ENCODE measurements at places on chromosomes 7 and 10.

DNA sequence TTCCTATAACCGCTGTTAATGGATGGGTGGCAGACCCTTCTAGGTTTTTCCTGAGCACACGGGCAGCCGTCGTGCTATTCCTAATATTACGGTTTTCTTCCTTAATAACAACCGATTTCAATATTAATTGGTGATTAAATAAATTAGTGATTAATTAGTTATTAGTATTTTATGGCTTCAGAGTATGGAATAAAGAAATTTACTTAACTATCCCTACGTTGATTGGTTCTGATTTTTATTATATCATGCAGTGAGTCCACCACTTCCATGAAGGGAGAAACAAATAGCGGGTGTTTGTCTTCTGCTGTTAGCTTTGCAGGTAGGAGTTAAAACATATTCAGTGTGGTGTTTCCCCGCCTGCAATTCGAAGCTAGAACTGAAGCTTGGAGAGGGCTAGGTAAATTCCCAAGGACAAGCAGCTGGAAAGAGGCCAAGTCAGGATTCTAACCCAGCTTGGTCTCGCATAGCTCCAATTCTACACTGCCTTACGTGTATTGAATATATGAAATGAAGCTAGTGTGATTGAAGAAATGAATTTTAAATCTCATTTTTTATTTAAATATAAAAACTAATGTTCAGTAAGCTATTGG, 928 bp upstream of the CSTF2T start:
- no peak for DNase-seq

DNA sequence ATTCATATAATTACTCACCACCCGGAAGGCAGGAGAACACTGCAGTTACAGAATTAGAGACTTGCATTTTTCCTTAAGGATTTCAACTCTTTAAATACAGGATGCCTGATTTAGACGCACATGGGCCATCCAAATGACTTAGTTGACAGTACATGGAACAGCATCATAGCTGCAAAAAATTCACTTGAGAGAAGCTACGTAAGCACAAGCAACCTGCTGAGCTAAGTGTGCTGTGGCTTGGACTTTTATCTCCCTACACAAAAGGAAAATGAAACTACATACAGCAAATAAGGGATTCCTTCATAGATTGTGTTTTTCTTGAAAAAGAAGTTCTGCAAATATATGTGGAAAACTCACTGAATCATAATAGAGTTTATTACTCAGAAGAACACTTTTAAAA, 152.6 kb downstream of the POU6F2 start:
- no peak for DNase-seq

- DNase-seq, result no peak
Observed at GRCh38 chr7:48635796-48636195, 288.6 kb upstream of the CDC14C start.

DNA sequence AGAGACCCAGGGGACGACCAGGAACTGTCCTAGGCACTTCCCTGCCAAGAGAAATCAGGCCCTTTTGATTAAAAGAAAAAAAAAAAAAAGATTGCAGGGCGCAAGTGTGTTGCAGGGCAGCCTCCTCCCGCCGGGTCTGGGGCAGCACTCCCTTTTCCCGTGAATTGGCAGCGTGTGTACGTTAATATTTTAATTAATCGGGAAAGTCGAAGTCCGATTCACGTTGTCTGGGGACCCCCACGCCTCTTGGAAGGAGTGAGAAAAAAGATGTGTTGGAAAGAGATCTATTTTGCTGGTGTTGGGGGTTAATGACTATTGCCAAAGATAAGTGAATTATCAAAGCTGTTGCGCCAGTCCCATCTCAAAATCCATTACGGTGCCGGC, 1.3 kb upstream of the EBF3 start:
- no peak for DNase-seq

- DNase-seq, result no peak
Observed at GRCh38 chr10:14660831-14661230, 113.9 kb downstream of the FAM107B start.

DNA sequence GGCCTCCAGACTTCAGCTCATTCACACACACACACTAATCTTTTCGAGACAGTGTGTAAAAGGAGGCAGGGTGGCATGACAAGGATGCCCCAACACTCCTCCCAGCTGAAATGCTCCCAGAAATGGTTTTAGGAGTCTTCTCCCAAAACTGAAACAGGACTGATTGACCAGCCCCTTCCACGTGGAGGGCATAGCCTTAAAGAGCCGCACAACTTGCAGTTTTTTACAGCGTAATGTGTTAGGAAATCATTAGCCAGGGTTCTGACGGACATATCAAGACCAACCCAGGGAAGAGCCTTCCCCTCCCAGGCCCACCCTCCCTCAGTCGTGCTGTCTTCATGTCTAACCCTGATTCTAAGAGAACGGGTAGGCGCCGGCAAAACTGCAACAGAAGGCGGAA, 224.6 kb downstream of the TNS3 start:
- no peak for DNase-seq

GRCh38 chr7:108973075-108973474, 403.4 kb downstream of the DNAJB9 start:
- no peak for DNase-seq

GRCh38 chr10:22320591-22321155, at the start of gene BMI1:
BMI1 (plus strand) TSS chr10:22321099; CDS start chr10:22326450, 5,351 bp downstream.
- no peak for DNase-seq

DNA sequence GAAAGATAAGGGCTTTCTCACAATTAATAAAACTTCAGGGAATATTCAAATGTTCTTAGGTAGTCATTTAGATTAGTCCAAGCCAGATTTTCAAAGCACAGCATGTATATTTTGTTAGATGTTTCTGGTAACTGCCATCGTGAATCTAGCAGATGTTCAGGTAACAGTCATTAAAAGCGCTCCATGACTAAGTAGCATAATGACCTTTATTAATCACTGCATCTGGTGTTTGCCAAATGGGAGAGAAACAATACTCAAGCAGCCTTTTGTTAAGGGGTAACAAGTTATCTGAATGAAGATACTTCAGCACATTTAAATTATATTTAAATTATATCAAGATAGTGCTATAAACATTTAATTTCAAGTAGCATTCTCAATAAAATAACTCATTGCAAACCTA, 47.5 kb downstream of the USP6NL start:
- no peak for DNase-seq

DNA sequence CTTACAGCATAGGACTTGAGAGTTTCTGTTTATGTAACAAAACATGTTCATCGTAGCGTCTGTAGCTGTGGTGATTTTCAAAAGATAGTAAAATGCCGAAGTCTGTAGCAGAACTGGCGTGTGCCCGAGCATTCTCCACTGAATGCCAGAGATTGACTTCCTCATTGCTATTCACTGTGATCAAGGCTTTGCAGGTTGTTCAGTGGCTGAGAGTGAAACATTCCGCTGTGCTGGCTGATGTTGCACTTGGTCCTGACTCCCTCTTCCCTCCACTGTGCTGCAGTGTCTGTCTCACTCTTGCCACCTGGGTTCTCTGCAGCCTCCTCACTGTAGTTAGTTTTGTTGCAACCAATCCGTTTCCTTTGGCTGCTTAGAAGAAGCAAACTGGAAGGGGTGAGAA, 37.6 kb downstream of the FHIP2A start:
- DNase-seq, result no peak

DNA sequence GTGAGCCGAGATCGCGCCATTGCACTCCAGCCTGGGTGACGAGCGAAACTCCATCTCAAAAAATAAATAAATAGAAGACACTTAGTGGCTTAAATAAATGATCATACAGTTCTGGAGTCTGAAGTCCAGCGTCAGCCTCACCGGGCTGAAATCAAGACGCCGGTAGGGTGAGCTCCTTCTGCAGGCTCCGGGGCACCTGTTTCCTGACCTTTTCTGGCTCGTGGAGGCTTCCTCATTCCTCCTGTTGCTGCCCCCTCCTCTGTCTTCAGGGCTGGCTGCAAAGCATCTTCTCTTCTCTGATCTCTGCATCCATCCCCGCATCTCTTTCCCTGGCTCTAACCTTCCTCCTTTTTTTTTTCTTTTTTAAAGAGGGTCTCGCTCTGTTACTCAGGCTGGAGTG, 32.8 kb downstream of the LIMK1 start:
- DNase-seq, result no peak

DNA sequence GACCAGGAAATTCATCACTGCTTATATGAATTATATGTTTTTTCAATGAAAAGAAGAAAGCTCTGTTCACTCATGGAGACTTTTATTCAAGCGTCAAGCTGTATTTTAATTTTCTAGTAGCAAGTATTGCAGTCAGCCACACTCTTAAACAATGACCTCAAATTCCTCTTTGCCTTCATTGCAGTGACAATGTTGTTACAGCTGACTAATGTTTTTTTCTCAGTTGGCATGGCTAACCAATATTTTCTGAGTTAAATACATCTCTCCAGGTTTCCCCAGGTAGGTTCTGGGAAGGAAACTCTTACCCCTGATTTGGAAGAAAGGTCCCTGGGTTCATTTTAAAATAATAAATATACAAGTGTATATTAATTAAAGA, 241.5 kb downstream of the WDR11 start:
- no peak for DNase-seq

DNA sequence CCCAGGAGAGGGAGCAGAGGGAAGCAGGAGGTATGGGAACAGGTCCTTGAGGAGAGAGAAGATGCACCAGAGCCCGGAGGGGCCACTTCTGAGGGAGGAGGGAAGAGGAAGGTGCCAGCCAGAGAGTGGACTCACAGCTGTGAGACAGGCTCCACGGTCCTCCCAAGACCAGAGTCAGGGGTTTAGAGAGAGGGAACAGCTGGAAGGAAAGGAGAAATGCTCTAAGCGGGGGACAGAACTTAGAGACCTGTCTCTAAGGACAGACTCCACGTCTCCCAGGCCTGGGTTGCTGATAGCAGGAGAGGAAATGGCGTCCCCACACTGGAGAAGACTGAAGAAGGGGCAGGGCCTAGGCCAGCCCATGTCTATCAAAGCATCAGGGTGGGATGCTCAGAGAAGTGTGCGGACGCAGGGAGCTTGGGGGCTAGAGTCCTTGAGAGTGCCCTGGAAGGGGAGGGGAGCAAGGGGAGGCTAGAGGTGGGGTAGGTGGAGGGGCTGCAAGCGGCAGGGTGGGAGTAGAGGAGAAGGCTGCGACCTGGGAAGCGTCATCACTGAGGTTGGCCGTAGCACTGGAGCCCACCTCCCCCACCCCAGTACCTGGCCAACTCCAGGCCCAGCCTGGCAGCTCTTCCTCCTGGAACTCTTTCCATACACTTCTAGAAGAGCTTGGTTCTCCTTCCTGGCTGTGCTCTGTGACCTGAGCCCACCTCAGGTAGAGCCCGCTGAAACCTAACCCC, 25.6 kb upstream of the GRID1 start:
- DNase-seq, result no peak

All from esophagus squamous epithelium (tissue), 5 donors.